ENCODE measurements at places on chromosomes 5 and 9.

- DNase-seq, result no peak
These were observed 161.6 kb downstream of the COL23A1 start for GRCh38 chr5:178428341-178429155.

DNA sequence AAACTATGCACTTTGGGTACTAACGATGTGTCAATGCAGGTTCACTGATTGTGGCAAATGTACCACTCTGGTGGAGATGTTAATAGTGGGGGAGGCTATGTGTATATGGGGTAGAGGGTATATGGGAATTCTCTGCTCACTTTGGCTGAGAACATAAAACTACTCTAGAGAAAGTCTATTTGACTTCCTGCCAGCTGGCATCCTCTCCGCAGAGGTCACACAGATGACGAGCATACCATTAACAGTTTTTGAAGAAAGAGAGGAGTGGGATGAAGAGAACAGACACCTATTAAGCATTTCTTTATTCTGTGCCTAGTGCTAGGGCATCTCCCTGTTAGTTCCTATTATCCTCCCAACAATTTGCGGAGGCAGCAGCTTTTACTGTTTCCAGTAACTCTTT lies 58.4 kb upstream of the TRIM32 start:
- DNase-seq, result no peak

DNA sequence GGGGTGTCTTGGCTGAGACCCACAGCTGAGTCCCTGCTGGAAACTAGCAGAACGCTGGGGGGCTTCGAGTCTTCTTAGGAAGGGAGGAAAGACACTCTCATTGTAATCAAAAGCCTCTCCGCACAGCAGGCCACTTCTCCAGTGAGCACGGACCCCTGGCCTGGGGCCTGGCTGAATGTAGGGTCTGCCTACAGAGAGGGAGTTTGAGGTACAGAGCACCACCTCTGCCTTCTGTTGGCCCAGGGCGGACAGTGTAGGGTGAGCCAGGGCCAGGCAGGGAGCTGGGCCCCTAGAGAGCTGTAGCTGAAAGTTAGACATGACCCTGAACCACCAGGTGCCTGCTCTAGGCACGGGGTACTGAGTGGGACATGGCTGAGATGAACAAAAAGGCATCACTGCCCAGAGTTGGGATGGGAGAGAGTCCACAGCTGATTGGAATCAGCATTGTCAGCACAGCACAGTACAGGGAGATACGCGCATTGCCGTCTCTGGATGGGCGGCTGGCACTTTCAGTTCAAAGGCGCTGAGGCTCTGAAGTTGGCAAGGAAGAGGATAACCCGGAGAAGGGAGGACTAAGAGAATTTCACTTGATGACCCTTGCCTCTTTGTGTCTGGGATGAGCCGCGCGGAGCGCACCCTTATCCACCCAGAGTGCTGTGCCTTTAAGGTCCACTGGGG lies 363 bp upstream of the SLC25A48 start:
- no peak for DNase-seq

DNA sequence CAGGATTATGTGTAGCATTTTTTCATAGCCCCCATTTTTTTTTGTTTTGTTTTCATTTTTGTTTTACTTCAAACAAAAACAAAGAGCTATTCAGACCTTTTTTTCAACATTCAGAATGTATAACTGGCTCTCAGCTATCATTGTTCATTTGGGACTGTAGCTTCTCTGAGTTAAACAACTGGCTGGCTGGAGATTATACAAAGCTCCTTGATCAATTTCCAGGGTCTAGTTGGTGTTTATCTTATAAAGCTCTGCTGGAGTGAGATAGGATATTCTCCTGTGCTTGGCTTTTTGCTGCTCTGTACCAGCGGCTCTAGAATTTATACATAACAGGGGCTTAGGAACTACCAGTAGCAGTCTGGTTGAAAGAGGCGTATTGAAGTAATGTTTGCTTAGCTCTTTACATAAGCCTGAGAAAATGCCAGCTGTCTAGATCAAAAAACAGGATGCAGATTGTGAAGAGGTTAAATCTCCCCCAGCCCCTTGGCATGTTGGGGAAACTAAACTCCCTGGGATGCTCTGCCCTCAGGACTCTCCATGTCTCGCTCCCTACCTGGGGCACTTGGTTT lies 15.2 kb downstream of the GARNL3 start:
- DNase-seq, result no peak

All from NCI-H2081 treated with DMSO at 0.1 percent for 48 hours (cell line).